ENCODE measurements at places on chromosomes 6 and 20.

DNA sequence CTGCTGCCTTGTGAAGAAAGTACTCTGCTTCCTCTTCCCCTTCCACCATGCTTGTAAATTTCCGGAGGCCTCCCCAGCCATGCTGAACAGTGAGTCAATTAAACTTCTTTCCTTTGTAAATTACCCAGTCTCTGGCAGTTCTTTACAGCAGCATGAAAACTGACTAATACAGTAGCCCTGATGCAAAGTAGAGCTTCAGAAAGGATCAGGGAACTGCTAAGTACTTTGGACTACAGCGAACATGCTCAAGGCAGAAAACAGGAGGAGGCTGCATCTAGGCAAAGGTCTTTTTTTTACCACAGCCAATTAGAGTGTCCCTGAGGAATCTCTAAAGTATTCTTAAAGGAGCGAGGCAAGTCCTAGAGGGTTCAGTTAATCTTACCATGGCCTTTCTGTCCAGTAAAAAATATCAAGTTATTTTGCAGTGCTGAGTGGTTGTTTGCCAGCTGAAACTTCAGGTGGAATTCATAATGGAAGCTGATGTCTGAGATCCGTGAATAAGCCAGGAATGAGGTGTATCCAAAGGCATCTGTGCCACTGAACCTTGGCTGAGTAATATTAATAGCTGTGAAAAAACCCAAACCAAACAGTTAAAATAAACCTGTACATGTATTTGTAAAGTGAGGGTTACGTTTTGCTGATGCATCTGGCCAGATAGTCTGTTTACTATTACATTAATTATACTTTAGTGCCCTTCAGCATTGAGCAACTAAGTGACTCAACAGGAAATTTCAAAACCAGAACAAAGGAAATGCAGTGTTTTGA is 170.4 kb downstream of the PHF3 start:
- DNase-seq = no peak

- no peak for DNase-seq
Measured at GRCh38 chr20:23147964-23148730, 62.0 kb upstream of the CD93 start.

DNA sequence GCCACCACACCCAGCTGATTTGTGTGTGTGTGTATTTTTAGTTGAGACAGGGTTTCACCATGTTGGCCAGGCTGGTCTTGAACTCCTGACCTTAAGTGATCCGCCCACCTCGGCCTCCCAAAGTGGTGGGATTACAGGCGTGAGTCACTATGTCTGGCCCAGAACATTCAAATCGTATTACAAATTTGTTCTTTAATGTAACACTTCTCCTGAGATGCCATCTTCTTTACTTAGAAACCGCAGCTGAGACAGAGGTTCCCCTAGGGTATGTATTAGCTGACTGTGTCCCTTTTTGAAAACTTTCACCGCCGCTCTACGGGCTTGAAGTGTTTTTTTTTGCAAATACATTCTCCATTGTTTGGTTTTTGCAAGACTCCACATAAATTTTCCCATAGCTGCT is 62.6 kb downstream of the TOX2 start:
- DNase-seq = no peak

GRCh38 chr20:61644378-61645076 is 392.5 kb downstream of the CDH4 start:
- no peak for DNase-seq

DNA sequence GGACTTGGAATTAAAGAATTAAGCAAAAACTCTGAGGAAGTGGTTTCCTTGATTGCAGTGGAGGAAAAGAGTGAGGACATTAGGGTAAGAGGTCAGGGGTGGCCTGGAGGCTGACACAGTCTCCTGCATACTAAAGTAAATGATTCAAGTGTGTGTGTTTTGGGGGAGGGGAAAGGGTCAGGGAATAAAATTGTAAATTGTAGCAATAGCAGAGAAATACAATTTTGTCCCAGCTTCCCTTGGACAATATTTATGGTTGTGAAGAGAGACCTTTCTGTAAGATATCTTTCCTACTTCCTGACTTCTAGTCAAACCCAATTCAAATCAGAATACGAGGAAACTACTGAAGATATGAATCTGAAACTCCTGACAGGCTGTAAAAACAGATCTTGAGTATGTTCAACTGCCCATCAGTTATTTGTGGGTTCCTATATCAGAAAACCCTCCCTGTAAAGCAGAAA is 143.4 kb upstream of the HMGN3 start:
- no peak for DNase-seq

GRCh38 chr20:50831622-50832021 is 36.8 kb downstream of the BCAS4 start:
- no peak for DNase-seq

GRCh38 chr20:59725476-59726280 is 121.3 kb downstream of the PHACTR3 start:
- no peak for DNase-seq

- DNase-seq = no peak
Measured at GRCh38 chr6:13447949-13448724, 39.3 kb downstream of the GFOD1 start.

DNA sequence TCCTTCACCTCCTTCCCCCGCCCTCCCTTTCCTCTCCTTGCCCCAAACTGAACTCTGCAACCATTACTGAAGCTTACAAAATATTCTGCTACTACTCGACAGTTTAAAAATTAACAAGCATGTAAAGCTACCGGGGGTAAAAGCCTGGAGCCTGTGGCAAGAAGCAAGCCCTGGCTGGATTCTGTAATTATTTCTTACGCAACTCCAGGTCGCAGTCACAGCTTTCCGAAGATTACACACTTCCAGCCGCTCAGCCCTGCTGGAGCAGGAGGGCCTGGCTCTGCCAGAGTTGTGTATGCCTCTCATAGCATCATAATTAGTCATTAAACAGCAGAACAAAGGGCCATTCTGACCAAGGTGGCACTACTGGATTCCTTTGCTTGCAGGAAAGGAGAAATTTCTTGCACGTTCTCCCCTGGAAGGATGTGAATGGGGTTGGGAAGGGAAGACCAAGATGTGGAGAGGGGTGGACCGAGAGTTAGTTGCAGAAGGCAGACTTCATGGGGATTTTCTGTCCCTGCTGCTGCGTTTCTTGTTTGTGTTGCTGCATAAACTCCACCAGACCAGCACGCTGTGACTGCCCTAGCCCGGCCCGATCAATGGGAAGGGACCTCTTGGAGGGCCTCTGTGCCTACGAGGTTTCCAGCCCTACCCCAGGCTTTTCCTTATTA is 23.6 kb downstream of the FOXQ1 start:
- DNase-seq = no peak

DNA sequence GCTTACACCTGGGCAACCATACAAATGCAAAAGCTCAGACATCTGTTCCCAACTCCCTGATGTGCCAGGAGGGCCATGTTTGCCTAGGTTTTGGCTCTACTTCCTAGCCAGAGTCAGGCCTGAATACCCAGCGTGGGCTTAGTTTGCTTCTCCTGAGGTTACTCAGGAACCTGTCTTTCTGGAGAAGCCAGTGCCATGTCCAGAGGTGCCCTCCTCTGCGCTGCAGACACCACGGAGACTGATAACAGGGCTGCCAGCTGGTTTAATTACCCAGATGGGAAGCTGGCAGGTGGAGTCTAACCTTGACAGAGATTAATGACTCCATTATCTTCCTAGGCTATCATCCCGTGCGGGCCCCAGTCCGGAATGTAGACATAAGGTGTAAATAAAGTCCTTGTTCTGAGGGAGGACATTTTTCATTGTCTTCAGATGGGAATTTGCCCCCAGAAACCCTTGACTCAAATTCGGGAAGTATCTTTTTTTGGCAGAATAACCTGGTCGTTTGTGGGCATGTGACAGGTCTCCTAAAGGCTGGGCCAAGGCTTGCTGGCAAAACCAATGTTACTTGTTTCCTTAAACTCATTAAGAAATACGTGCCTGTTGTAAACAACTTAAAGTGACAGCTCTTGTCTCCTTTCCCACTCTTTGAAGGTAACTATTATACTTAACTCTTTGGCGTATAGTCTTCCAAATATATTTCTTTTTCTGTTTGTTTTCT is 29.2 kb upstream of the ZNFX1 start:
- no peak for DNase-seq

- DNase-seq = no peak
Measured at GRCh38 chr6:108117427-108118358, 43.2 kb upstream of the OSTM1 start.

- DNase-seq = no peak
Measured at GRCh38 chr6:47323887-47324286, 14.2 kb upstream of the TNFRSF21 start.

DNA sequence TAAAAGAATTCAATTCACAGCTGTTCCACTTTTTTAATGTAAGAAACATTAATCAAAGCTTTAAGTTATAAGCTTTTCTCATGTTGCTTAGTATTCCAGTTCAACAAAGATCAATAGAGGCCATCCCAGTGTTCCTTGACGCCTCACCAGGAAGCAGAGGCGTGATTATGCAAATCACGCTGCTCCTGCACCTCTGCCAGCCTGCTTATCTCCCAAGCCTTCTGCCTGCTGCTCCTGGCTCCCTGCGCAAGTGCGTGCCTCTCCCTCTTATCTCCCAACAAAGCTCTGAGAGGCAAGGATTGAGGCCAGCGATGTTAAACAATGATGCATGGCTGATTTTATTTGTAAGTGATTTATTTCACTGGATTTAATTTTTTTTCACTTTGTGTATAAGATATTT is 42.8 kb downstream of the INSM1 start:
- no peak for DNase-seq

- DNase-seq = no peak
Measured at GRCh38 chr6:26105842-26106241, 18.6 kb downstream of the HFE start.

DNA sequence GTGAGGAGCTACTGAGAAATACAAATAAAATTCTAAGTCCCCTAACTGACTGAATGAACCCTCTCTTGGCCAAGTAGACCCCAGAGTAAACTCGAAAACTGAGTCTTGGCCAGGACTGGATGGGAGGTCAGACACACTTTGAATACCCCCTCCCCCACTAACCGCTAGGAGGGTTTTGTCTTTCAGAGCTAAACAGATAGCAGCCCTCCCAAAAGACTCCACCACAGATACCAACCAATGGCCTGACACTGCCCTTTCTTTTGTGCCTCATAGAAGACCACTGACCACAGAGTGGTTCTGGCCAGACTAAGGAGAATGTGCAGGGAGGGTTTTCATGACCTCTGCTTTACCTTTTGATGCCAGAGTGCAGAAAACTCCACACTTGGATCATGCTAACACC is 42.1 kb downstream of the SPACA1 start:
- no peak for DNase-seq

DNA sequence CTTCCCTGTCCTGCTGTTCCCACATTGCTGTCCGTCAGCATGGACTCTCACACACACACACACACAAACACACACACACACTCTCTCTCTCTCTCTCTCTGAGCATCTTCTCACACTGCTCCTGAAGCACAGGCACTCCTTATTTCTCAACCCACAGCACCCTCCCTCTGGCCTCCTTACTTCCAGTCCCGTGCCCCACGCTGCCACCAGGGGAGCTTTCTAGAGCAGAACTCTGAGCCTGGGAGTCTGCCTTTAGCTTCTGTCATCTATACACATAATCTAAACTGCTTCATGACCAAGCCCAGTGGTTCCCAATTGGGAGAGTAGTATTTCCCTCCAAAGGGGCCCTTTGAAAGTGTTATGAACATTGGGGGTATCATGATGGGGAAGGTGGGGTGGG is 29.1 kb downstream of the HECA start:
- no peak for DNase-seq

- no peak for DNase-seq
Measured at GRCh38 chr20:19677336-19677735, 80.7 kb upstream of the RIN2 start.

- no peak for DNase-seq
Measured at GRCh38 chr6:154039231-154039842, at the start of gene OPRM1. Gene OPRM1 (plus strand): TSS chr6:154039240. CDS start chr6:154039545, 305 bp downstream.

- no peak for DNase-seq
Measured at GRCh38 chr6:10030942-10031537, 383.8 kb downstream of the TFAP2A start.

GRCh38 chr20:1537731-1538058 is 19.8 kb downstream of the SIRPD start:
- DNase-seq = no peak

- DNase-seq = no peak
Measured at GRCh38 chr6:1426416-1426815, 37.0 kb downstream of the FOXF2 start.

- DNase-seq = no peak
Measured at GRCh38 chr6:111013144-111013915, 31.5 kb downstream of the RPF2 start.

DNA sequence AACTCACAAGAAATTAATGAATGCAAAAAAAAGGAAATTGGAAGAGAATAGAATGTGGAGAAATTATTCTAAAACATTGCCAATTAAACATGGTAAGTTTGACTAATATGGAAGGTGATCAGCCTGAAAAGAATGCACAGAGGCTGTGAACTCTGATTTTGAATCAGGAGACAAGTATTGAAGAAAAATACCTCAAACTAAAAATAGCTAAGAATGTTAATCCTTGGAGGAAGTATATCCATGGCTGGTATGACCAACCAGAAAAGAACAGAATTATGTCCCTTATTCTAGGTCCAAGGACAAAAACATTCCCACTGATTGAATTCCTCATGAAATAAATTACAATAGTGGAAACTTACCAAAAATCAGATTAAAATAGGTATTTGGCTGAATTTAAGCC is 7.3 kb upstream of the RIMS1 start:
- no peak for DNase-seq

GRCh38 chr20:49630396-49630951 is 62.5 kb upstream of the PTGIS start:
- DNase-seq = no peak

DNA sequence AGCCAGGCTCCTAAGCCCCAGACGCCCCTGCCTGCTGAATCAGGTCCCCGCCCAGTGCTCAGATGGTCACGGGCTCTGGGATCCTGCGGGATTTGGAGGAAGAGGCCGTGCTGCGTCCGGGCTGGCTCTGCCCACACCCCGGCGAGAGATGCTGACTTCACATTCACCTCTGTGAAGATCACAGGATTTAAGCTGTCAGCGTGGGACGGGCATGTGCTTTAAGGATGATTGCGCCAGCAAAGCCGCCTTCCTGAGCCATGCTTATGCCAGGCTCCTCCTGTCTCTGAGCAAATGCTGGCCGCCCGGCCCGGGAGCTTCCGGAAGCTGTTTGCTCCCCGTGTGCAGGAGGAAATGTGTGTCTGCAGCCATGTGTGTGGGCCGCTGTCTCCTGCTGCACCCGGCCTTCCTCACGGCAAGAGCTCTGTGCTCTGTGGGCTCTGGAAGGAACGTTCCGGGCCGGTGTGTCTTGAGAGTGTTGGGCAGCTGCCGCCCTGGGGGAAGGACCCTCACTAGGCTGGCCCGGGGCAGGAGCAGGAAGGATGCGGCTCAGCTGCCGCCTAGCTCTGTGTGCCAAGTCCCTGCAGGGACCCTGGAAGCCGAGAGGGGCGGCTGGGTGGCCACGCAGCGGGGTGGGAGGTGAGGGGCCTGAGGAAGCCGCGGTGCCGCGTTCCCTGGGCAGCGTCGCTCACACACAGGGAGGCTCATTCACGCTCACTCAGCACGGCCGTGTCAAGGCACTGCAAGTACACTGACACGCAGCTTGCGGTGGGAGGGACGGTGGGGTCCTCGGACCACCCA is 19.0 kb upstream of the BHLHE23 start:
- DNase-seq = no peak
